ENCODE measurements at places on chromosomes 2 and 18.

DNA sequence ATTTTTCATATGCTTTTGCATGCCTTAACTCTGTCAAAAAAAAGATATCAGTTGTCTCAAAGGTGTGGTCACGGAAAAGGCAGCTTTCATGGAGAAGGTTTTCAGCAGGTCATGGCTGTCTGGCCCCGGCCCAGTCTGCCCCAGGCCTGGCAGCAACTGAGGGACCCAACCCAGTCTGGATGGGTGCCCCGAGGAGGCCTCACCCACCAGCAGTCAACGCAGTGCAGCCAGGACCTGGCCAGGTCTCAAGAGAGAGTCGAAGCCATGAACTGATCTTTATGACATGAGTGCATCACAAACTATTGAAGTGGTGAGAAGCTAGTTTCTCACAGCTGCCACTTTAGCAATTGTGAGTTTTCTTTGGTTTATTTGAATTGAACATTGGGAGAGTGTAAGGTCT lies 7.9 kb downstream of the TUBB6 start:
- no peak for DNase-seq

- no peak for DNase-seq
Measured at GRCh38 chr2:22623620-22624019, 761.4 kb upstream of the KLHL29 start.

GRCh38 chr2:120358734-120359465 lies 13.0 kb downstream of the INHBB start:
- DNase-seq: no peak

- no peak for DNase-seq
Measured at GRCh38 chr18:60202708-60203107, 169.9 kb downstream of the MC4R start.

GRCh38 chr2:10331027-10331701 lies 28.5 kb downstream of the HPCAL1 start:
- DNase-seq: peak; percentile 31

DNA sequence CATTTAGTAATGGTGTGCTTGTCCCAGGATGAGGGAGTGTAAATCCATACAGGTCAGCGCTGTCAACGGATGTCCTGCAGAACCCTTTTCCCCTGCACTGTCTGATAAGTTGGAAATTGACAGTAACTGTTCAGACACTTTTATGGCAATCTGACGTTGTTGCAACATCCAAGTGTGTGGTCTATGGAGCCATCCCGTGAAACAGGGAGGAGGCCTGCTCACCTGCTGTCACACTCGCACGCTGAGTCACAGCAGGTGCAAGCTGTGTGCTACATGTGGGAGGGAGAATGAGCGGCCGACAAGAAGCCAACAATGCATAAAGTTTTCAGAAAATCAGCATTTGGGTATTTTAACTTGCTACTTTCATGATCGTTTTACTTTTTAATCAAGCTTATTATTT lies 43.7 kb upstream of the RMDN2 start:
- DNase-seq: no peak

- no peak for DNase-seq
Measured at GRCh38 chr2:20624884-20625485, 25.9 kb downstream of the HS1BP3 start.

DNA sequence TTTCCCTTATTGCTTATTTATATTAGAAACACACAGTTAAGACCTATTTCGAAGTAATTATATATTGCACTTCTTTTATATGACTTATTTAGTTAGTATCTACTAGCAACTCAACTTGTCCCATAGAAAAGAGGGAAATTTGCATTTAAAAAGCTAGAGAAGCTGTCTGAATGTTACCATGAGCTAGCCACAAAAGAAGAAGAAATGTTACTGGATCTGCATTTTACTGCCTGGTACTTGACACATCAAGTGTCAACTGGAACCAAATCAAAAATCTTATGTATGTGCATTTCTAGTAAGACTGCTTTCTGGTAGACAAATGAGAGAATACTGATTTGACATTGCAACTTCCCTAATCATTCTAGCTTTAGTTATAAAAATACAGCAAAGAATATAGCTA lies 424.6 kb upstream of the VRK2 start:
- no peak for DNase-seq

GRCh38 chr2:64987956-64988419 lies 1.2 kb upstream of the SLC1A4 start:
- no peak for DNase-seq

GRCh38 chr2:165081276-165081675 lies 122.6 kb downstream of the SCN3A start:
- no peak for DNase-seq

- DNase-seq: no peak
Measured at GRCh38 chr2:7611750-7612149, 694.5 kb downstream of the RNF144A start.

- no peak for DNase-seq
Measured at GRCh38 chr2:136327162-136327852, 209.4 kb upstream of the CXCR4 start.

DNA sequence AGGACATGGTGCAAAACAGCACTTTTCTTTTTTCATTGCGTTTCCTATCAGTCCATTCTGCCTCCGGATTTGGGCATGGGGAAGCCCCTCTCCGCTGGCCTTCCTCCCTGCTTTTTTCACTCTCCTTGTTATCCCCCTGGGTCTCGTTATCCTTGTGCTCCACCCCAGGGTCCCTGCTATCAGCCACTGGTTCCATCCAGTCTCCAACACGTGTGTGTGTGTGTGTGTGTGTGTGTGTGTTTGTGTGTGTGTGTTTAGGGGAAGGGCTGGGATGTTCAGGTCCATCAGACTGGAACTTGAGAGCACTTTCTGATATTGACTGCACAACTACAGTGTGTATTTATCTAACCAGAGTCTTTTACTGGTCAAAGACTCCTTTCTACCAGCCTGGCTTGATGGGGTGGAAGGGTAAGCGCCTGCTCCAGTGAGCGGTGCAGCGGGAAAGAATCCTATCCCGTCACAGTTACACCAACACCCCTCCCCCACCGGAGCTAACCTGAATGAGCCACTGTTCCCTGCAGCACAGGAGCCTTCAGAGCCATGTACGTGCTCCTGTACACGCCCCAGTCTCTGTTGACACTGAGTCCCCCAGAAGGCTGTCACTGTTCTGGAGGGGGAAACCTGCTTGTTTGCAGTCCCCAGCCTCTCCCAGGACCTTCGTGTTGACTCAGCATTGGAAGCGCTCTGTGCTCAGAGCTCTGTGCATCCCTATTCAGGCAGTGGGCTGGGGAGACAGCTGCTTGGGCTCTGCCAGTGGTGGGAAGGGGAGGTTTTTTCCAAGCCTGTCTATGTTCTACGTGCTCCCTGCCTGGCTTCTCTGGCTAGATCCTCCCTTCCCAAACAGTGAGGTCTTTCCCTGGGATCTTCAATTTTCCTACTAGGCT lies 4.6 kb downstream of the INHA start:
- DNase-seq: no peak

DNA sequence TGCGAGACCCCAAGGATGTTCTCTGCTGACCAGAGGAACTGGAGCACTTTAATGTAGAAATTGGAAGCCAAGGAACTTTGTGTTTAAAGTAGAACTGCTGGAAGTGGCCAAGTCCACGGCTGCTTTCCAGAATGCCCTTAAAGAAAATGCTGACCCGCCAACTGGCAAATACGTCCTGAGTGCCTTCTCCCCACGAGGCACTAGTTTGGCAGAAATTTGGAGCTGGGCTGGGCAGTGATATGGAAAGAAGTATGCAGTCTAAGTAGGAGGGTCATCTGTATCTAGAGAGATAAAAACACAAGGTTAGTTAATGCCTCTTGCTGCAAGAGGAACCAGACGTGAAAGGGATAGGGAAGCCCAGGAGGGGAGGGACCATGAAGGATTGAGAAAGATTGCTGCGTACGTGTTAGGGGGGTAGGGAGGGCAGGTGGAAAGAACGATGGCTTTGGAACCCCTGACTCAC lies 59.3 kb upstream of the RFX8 start:
- no peak for DNase-seq

GRCh38 chr18:59881728-59882656 lies 17.8 kb upstream of the PMAIP1 start:
- no peak for DNase-seq

GRCh38 chr2:230956827-230957755 lies 32.0 kb upstream of the GPR55 start:
- DNase-seq: no peak

DNA sequence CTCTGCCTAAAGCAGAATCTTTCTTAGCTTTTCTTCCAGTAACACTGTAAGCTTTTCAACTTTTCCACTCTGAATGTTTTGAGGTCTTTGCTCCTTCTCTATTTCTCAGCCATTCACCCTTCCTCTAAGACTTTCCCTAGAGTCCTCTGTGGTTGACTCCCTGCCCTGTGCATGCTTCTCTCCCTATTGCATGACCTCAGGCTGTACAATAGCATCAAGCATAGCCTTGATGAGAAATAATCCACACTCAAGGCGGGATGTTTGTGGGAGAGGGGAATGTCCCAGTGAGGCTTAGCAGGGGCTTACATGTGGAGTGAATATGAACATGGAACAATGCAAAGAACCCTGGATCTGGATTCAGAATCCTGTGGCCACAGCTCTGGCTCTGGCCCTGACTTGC lies 48.4 kb upstream of the IGFBP5 start:
- DNase-seq: no peak

DNA sequence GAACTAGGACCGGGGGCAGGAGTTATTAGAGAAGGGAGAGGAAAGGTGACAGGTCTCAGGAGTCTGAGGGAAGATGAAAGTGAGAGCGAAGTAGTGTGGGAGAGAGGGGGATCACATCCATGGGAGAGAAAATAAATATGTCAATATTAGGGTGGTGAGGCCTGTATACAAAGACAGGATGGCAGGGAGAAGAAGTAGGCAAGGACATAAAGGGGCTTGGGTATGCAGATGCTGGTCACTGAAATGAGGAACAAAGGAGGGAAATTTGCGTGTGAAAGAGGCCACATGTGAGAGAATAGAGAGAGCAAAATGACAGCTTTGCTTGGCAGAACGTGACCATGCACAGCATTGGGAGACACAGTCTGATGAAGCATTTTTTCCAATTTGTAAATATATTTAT lies 13.6 kb downstream of the METAP1D start:
- DNase-seq: no peak

GRCh38 chr2:127932199-127932876 lies 46.6 kb upstream of the AMMECR1L start:
- no peak for DNase-seq

DNA sequence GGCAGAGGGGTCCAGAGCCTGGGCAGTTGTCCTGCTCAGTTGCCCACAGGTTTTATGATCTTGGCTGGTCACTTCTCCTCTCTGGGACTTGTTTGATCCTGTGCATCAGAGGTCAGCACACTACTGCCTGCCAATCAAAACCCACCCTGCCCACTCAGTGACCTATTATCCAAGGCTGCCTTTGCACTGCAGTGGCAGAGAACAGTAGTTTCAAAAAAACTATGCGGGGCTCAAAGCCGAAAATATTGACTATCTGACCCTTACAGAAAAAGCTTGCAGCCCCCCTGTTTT lies 218.2 kb downstream of the CYP26B1 start:
- DNase-seq: no peak

Measured in activated B cell treated with CpG ODN at 0.5 μM for 24 hours (primary cell).